Lung microvascular endothelial cell (primary cell): ENCODE measurements at places on chromosomes 3 and 15. TPM values are rescaled to one million over a fixed set of nuclear protein-coding genes. Genes with fewer than 3 reads are reported as not detected.

- DNase-seq = peak; percentile 58
These were observed 66.4 kb upstream of the NR2E3 start for GRCh38 chr15:71743861-71744382.

The DPPA2 gene
- not detected in 2 replicates for total RNA-seq

DNA sequence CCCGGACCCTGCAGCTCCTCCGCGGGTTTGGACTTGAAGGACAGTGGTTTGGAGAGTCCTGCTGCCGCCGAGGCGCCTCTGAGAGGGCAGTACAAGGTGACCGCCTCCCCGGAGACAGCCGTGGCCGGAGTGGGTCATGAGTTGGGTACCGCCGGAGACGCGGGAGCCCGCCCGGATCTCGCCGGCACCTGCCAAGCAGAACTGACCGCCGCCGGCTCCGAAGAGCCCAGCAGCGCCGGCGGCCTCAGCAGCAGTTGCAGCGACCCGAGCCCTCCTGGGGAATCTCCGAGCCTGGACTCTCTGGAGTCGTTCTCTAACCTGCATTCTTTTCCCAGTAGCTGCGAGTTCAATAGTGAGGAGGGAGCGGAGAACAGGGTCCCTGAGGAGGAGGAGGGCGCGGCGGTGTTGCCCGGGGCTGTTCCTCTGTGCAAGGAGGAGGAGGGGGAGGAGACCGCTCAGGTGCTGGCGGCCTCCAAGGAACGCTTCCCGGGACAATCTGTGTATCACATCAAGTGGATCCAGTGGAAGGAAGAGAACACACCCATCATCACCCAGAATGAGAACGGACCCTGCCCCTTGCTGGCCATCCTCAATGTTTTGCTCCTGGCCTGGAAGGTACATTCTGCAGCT, 634 bp downstream of the MINDY2 start:
- no peak for DNase-seq

DNA sequence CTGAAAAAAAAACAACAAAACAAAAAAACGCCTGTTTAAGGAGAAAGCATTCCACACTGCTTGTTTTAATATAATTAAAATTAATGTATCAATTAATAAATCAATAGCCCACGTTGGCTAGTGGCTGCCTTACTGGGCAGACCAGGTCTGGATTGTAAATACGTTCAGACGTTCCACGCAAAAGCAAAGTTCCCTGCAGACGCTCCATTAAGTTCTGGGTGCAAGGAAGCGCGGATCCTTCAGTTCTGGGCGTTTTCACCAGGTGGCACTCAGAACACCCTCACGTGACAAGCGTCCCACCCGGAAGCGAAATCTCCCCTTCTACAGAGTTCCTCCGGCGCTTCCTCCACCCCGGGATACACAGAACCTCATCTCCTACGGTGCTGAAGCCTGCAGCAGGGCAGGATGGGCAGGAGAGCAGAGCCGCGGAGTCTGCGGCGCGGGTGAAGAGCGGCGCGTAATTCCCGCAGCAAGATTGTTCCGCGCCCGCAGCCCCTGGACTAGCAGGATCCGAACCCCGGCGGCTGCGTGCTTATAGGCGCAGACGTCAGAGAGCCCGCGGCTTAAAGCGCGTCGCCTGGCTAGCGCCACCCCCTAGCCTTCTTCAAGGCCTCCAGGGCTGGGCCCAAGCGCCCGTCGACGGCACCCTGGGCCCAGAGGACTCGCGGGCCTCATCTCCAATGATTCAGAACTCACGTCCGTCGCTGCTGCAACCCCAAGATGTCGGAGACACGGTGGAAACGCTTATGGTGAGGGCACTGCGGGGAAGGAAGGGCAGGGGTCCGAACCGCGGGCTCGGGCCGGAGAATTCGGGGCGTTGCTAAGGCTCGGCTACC, at the start of gene SLC25A38:
TSS of gene SLC25A38 (plus strand) at position 326 of the 836 bp plus-strand sequence. CDS start at position 681, 355 bp downstream.
- peak; percentile 76 for DNase-seq

- DNase-seq = peak; percentile 65
These were observed 91.3 kb downstream of the UACA start for GRCh38 chr15:70672081-70672480.

GRCh38 chr3:100401674-100402041, 319 bp downstream of the LNP1 start:
- peak; percentile 54 for DNase-seq

- DNase-seq = no peak
These were observed 484 bp downstream of the CNTN4 start for GRCh38 chr3:2099028-2099671.

GRCh38 chr3:130758624-130759369, 12.2 kb upstream of the PIK3R4 start:
- DNase-seq = no peak

DNA sequence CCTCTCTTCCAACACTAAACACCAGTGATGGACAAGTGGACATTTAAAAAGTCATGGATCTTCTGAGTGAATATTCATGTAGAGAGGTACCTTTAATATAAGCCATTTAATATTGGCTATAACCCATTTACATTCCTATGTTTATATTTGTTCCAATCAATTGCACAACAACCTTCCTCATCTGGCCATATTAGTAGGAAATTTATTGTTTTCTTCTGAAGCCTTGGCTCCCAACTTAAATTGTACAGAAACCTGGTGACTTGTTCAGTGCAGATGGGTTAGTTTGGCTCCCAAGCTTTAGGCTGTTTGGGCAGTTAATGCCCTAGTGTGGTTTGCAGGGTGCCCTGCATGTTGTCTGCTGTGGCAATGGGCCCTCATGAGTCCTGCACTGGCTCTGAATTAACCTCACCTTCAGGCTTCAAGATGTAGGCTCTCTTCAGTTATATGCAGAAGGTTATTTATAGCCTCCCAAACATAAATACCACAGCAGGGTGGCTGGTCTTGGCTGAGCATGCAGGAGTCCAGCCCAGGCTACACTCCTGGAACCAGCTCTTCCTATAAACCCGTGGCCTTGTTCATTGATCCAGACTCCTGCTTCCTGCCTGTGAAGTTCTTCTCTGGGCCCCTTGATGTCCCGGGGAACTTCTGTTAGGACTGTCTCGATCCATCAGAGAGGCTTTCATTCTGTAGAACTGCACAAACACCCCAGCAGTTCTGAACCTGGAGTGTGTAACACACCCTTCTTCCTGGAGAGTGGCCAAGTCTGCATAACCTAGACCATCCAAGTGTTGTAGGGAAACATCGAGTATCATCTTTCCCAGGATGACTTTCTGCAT, 57.0 kb downstream of the DUT start:
- DNase-seq = peak; percentile 29

DNA sequence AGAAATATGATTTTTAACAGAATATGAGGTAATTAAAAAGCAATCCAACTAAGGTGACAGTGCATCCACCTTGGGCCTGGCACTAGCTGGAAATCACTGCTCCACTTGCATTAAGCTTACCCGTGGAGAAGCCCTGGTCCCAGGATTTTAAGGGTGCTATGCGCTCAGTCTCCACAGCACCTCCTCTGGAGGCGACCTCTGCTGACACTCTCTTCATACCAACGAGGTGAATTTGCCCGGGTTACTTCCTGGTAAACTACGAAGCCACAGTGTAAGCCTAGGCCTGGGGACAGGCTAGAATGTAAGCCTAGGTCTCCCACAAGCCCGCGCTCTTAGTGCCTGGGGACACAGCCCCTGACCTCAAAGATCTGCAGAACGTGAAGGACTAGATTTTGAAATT, 793 bp downstream of the APOD start:
- DNase-seq = no peak

- no peak for DNase-seq
These were observed 276.4 kb downstream of the FAM43A start for GRCh38 chr3:194962056-194962455.

GRCh38 chr15:69767191-69767590, 314.6 kb downstream of the RPLP1 start:
- no peak for DNase-seq

The ACAA1 gene
- 32.5 and 32.9 TPM in 2 replicates for total RNA-seq

- DNase-seq = no peak
These were observed 373.3 kb upstream of the RBMS3 start for GRCh38 chr3:28907616-28908015.

DNA sequence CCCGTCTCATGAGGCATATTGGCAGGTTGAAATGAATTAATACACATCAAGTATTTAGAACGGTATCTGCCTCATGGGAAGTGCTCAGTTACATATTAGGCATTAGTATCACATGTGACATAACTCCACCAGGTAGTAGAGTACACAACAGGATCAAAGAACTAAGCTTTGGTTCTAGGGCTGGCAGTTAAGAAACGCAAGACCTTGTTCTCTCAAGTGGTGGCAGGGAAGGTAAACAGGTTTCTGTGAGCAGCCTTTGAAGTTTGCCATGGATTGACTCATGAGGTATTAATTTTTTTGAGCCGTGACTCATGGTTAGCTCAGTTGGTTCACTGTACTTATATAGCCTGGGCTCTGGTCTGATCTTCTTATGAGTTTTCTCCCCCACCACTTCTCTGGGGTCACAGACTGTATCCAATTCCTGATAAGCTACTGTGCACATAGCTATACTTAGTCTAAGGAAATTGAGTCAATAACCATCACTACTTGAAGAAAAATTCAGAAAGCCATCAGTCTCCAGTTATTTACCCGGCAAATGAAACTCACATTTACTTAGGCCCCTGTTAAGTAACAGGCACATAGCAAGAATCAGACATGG, 155.6 kb upstream of the STT3B start:
- DNase-seq = no peak

The CHST13 gene
- total RNA-seq = not detected in 2 replicates

GRCh38 chr3:107284612-107285011, 92.6 kb upstream of the CCDC54 start:
- no peak for DNase-seq

DNA sequence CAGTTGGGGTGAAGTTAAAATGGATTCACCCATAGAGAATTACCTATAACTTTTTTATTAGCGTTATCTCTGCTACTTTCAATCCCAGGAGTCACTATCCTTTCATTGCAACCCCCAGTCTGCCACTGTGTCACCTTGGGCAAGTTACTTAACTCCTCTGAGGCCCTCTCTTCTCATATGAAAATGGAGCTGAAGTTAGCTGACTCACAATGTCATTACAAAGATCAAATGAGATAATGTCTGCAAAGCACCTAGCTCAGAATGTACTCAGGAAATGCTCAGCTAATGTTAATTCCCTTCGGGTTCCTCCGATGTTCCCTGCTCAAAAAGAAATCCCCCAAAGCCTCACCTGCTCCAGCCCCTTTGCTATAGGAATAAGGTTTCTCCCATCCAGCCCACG, 50.0 kb downstream of the TRIM42 start:
- no peak for DNase-seq

The SV2B gene
- total RNA-seq = 0.22 and 0.40 TPM in 2 replicates

DNA sequence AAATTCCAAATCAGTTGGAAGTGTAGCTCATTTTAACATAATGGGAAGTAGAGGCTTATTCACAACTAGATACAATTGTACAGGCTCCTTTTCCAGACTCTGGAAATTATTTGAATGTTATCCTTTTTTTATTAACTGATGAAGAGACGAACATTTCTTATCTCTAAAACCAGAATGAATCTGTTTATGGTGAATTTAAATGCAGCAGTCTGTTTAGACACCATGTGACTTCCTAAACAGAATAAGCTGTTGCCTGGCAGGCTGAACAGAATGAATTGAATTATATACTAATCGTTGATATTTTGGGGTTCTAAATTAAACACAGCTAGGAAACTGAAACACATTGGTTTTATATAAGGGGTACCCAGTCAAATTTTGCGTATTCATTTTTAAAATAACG, 4.0 kb downstream of the SEC61A1 start:
- no peak for DNase-seq

DNA sequence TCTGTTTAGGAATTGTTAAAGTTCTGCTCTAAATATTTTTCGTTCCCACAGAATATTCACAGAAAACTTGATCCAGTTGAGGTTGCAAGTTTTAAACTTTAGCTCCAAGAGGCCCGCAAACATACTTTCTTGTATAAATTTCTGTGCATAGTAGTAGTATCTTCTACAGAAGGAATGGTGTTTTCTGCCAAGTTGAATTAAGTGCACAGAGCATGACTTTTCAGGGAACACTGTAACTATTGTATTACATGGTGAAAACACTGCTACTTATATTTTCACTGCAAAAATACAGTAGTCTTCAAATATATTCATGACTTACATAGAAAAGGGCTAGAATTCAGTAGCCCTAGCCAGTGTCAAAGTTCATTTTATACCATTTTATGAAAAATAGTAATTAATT, 67.0 kb downstream of the SUCNR1 start:
- no peak for DNase-seq
